ENCODE measurements at places on chromosomes 7 and 10. TPM values are rescaled to one million over a fixed set of nuclear protein-coding genes. Genes with fewer than 3 reads are reported as not detected.

The ACSL5 gene
- not detected for total RNA-seq

- DNase-seq: peak; percentile 47
These were observed 101.2 kb upstream of the ZNF746 start for GRCh38 chr7:149598721-149599308.

The HOXA4 gene
- total RNA-seq: not detected

DNA sequence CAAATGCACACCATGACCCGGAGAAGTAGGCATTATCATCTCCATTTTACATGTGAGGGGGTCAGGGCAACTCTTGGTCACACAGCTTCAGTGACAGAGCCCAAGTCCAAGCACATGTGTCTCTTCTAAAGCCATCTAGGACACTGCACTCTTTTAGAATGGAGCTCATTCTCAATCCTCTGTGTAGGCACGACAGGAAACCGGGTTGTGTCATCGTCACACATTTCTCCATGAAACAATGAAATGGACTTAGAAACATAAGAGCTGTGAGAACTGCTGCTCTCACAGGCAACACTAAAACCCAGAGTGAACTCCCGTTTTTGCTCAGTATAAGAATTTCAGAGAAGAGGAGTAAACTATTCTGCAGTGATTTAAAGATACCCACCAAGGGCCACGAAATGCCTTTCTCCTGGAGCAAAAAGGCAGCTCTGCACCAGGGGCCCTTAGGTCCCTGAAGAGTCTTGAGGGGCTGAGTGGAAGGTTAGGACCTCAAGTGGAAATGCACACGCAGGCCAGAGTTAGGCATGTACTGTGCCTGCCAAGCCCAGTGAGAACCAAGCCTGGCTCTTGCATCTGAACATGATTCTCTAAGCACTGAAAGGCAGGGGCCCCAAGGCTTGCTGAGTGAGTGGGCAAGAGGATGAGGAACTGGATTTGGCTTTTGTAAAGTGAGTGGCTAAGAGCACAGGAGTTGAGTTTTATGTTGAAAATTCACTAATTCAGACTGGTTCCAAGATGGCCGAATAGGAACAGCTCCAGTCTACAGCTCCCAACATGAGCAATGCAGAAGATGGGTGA lies 13.3 kb downstream of the ALOX5 start:
- DNase-seq: no peak

- DNase-seq: no peak
These were observed 21.5 kb upstream of the COMMD3 start for GRCh38 chr10:22294694-22295093.

- DNase-seq: no peak
These were observed 42.2 kb downstream of the SLC13A1 start for GRCh38 chr7:123157606-123158005.

GRCh38 chr10:29563420-29564035 lies 71.2 kb downstream of the SVIL start:
- DNase-seq: no peak

DNA sequence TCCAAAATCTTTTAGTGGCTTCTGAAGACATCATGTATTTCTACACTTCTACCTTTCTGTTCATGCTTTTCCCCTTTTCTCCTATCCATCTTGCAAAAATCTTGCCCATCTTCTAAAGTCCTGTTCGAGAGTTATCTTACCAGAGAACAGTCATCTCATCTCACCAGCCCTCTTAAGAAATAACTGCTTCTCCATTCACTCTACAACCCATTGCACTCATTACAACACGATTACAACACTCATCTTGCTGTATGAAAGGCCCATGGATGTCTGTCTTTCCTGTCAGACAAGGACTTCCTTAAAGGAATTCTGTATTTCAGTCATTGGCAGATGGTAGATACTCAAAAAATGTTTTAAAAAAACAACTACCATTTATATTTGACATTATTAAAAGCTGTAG lies 30.8 kb downstream of the ZNF438 start:
- no peak for DNase-seq

The ADRB1 gene
- 1.8 TPM for total RNA-seq

DNA sequence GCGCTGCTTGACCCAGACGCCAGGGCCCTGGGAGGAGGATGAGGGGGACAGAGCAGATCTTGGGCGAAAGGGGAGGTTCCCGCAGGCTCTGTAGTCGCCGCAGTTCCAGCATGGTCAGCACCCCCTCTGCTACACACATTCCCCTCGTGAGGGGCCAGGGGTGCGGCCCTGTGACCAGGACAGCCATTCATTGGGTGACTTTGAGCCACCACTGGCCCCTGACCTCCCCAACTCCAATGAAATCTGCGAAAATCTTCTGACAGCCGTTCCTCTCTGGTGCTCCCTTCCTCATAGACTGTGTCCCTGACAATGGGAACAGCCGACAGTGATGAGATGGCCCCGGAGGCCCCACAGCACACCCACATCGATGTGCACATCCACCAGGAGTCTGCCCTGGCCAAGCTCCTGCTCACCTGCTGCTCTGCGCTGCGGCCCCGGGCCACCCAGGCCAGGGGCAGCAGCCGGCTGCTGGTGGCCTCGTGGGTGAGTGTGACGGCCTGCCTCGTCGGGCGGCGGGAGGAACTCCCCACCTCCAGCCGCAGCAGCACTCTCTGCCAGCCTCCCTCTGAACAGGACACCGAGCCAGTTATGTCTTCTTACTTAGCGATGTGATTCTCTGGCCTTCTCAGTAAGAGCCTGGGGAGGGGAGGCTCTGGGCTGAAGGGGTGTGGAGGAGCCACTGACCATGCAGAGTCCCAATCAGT lies 825 bp downstream of the TMEM176A start:
- no peak for DNase-seq

The OR2A1 gene
- total RNA-seq: not detected

DNA sequence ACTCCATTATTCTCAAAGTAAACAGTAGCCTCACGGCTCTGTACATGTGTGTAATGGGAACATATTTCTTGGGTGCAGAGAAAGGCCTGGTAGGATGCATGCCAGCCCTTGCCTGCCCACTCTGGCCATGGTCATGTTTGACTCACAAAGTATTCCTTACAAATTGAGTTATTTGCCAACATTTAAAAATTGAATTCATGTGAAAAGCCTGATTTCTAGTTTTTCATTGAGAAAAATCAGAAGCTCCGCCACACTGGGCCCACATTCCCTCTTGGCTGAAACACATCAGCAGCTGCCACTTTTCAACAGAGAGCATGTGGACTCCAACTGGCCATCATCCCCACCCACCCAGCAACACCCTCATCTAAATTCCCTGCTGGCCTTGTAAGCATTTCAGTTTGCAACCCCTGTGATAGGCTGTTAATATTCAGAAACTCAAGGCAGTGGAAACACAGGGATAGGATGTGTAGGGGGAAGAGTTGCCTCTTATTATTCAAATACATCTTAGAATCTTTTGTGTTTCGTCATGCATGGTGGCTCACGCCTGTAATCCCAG lies 40.9 kb downstream of the CDH23 start:
- no peak for DNase-seq

- no peak for DNase-seq
These were observed 81.4 kb upstream of the SHH start for GRCh38 chr7:155893664-155894063.

The TMEM196 gene
- total RNA-seq: not detected

- DNase-seq: peak; percentile 85
These were observed 118.1 kb downstream of the SEMA3D start for GRCh38 chr7:85068799-85069198.

DNA sequence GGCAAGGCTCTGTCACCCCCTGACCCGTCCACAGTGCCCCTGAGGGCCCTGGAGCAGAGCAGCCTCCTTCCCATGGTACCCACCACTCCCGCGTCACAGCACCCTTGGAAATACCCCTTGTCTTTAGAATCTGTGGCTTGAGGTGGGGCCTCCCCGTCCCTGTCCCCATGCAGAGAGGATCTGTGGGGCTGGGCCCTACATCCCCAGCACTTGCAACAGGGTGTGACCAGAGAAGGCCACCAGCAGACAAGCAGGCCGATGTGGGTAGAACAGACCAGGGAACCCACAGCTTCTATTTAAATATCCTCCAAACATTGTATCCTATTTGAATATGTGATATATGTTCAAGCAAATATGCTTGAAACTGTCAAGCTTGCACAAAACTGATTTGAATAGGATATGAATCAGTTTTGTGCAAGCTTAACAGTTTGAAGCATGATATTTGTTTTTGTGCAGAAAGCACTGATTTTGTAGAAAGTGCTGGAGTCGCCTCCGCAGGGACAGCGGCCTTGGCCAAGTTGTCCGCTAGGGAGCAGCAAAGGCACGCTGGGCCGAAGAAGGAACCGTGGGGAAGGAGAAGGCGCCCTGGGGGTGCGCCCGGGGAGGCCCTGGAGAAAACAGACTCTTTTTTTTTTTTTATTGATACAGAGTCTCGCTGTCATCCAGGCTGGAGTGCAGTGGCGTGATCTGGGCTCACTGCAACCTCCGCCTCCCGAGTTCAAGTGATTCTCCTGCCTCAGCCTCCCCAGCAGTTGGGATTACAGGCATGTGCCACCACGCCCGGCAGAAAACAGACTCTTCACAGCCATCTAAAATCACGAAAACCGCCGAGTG lies 2.2 kb downstream of the CFAP46 start:
- DNase-seq: peak; percentile 18

The ADRA2A gene
- total RNA-seq: not detected

DNA sequence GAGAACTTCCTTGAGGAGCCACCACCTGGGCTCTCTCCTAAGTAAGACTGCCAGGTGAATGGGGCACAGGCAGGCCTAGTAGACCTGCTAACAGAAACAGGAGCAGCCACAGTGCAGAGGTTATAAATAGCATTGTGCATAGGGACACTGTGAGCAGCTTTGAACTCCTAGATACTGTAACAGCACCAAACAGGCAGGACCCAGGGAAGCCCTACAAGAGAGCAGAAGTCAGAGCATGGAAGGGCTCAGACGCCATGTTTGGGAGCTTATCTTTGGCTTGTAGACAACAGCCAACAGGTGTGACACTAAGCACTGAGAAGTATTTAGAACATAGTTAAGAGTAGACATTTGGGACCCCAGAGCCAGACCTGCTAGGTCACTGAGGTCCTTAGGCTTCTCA lies 14.5 kb downstream of the XRCC2 start:
- no peak for DNase-seq

The C7orf25 gene
- 3.7 TPM for total RNA-seq

- DNase-seq: no peak
These were observed 605.0 kb downstream of the CCSER2 start for GRCh38 chr10:84933402-84933801.

DNA sequence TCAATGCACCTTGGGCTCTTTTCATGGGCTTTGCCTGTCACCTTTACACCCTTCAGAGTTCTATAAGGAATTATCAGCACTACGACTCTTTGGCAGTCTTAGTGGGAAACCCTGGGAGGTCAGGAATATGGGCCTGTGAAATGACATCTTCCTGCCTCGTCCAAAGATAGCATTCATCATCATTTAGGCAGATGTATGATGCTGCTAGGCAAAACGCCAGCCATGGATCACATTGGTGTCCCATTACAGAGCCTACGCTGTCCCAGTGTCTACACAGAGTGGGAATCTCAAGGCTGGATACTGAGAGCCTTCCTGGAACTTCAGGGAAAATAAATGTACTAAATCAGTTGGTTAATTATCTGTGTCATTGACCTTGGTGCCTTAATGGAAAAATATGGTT lies 259.4 kb upstream of the CELF2 start:
- no peak for DNase-seq

The AMPH gene
- total RNA-seq: not detected

DNA sequence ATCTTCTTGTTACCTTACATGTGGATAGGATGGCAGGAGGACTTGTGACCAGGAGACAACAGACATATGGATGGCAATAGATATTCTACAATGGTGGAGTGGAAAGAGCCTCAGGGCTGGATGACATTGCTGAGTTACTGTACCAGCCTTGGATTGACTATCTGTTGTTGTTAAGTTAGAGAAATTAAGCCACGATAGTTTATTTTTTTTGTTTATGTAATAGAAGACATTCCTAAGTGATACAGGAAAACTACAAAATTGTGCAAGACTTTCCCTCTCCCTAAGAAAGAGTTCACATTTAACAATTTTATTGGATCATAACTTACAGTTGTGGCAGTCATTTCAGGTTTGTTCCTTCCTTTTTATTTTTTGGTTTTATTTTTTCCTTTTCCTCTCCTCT lies 230.7 kb upstream of the CACNA2D1 start:
- DNase-seq: no peak

- DNase-seq: no peak
These were observed 279.6 kb upstream of the PITRM1 start for GRCh38 chr10:3452173-3452626.

The GJD4 gene
- total RNA-seq: not detected

- peak; percentile 89 for DNase-seq
These were observed 27.8 kb downstream of the CAV1 start for GRCh38 chr7:116552602-116553001.

The AP5Z1 gene
- 25.5 TPM for total RNA-seq

- no peak for DNase-seq
These were observed 224.4 kb downstream of the MAD1L1 start for GRCh38 chr7:2008101-2008935.

- peak; percentile 44 for DNase-seq
These were observed 89.6 kb downstream of the EGFR start for GRCh38 chr7:55108401-55108800.

The GARS1 gene
- 367 TPM for total RNA-seq

DNA sequence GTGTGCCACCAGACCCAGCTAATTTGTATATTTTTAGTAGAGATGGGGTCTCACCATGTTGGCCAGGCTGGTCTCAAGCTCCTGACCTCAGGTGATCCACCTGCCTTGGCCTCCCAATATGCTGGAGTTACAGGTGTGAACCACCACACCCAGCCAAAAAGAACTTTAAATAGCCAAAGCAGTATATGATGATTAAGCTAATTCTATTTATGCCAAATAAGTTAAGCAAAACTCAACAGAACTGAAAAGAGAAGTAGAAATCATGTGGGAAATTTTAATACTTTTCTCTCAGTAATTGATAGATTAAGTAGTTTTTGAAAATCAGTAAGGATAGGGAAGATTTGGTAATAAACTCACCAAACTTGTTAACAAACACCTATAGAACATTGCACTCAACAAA lies 24.5 kb upstream of the RHEB start:
- DNase-seq: no peak

DNA sequence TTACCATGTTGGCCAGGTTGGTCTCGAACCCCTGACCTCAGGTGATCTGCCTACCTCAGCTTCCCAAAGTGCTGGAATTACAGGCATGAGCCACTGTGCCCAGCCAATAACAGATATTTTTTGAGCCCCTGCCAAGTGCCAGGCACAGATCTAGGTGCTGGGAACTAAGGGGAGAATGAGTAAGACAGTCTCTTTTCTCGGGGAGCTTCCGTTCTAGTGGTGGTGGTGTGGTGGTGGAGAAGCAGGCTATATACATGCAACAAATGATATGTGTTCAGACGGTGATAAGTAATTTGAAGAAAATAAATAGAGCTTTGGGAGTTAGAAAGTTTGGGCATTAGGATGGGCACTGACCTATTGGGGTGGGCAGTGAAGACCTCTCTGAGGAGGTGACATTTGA lies 76.7 kb upstream of the VKORC1L1 start:
- no peak for DNase-seq

DNA sequence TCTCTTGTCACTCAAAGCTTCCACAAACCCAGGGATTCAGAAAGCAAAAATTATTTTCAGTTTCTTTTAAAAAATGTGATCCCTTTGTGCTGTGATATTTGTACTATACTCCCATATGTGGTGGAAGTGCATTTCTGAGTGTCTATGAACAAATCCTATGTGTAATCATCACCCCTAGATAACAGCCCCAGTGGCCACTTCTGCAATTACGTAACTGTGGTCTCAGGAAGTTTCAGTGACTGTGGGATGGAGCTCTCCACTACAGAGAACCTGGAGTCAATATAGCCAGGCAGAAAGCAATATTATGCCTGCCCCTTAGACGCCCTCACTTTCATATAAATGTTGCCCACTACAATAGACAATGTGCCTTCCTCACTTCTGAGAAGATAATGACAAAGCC lies 1101.7 kb upstream of the GHITM start:
- DNase-seq: no peak

The METTL27 gene
- 0.26 TPM for total RNA-seq

- no peak for DNase-seq
These were observed 144.1 kb downstream of the PIP4K2A start for GRCh38 chr10:22570234-22570633.
